Spinal cord (tissue), 10 donors: ENCODE measurements at places on chromosomes 13 and 19. TPM values are rescaled to one million over a fixed set of nuclear protein-coding genes. Genes with fewer than 3 reads are reported as not detected.

GRCh38 chr13:88068316-88068715, 397.1 kb downstream of the SLITRK5 start:
- H3K27ac ChIP-seq: no peak overlapping the region
- H3K4me1 ChIP-seq: no peaks in the 10 kb centered on the region
- no peaks in the 10 kb centered on the region for H3K36me3 ChIP-seq
- H3K27me3 ChIP-seq: no peaks in the 10 kb centered on the region

- peaks cover 51% of the 10 kb centered on the region for H3K36me3 ChIP-seq
- H3K4me3 ChIP-seq: no peak overlapping the region
- peaks cover under 1% of the 10 kb centered on the region for H3K4me1 ChIP-seq
- no peak overlapping the region for H3K27ac ChIP-seq
These were observed 6.1 kb upstream of the RBM42 start for GRCh38 chr19:35622750-35623149.

Gene ACP7
- not detected for total RNA-seq

DNA sequence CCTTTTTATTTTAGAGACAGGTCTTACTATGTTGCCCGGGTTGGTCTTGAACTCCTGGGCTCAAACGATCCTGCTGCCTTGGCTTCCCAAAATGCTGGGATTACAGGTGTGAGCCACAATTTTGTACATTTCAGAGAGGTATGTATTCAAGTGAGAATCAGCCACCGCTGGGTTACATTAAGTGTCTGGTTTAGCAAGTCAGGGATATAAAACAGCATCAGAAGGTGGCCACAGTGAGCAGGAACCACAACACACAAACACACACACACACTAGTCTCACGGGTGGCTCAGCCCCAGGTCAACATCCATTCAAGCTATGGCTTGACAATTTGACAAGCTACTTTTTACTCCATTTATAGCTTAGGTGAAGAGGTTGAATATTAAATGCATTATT, 20.2 kb downstream of the KLK5 start:
- no peaks in the 10 kb centered on the region for H3K4me1 ChIP-seq
- no peak for DNase-seq
- H3K27me3 ChIP-seq: peaks cover 10% of the 10 kb centered on the region

DNA sequence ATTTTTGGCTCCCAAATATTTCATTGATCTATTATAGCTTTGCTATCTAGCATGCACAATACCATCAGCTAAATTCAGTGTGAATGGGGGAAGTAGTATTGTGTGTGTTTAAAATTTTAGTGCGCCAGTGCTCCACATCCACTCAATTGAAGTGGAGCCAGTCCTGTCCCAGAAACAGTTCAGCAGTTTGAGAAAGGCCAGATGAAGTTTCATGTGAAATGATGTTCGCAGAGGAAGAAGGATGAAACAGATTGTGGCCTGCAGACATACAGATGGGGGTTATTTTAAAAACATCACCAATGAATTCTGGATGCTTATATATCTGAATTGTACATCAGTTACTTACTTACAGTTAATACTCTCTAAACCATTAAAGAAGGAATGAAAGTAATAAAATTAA, 129.4 kb downstream of the SPRY2 start:
- no peak overlapping the region for H3K4me3 ChIP-seq
- no peaks in the 10 kb centered on the region for H3K27me3 ChIP-seq
- DNase-seq: no peak

DNA sequence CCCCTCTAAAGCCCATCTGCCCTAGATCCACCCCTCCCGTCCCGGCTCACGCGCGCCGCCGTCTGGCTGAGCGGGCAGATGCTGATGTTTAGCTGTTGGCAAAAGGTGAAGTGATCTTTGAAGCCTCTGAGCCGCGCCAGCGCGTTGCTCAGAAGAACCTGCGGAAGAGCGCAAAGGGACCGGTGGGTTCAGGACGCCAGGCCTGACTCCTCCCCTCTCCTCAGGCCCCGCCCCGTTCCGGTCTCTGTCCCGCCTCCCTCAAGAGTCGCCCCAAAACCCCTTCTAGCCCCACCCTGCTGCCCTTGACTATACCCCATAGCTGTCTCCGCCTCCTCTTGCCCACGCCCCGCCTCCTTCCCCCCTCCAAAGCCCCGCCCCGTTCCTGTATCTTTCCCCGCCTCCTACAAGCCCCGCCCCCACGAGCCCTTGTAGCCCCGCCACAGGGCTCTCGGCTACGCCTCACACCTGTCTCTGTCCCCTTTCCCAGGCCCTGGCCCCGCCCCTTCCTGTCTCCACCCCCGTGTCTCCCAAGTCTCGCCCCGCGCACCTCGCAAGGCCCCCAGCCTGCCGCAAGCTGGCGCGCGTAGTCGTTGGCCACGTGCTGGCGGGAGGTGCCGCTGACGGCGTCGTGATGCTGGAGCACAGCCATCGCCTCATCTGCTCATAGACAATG, 9.5 kb downstream of the MAN2B1 start:
- H3K27ac ChIP-seq: no peak overlapping the region
- no peak for DNase-seq
- H3K4me1 ChIP-seq: no peaks in the 10 kb centered on the region
- no peaks in the 10 kb centered on the region for H3K27me3 ChIP-seq

GRCh38 chr13:23175920-23176319, 4.9 kb upstream of the SGCG start:
- no peaks in the 10 kb centered on the region for H3K27me3 ChIP-seq
- no peak for DNase-seq
- H3K4me3 ChIP-seq: no peak overlapping the region
- H3K4me1 ChIP-seq: no peaks in the 10 kb centered on the region
- H3K36me3 ChIP-seq: no peaks in the 10 kb centered on the region

- H3K36me3 ChIP-seq: no peaks in the 10 kb centered on the region
- H3K4me3 ChIP-seq: no peak overlapping the region
- peaks cover 15% of the 10 kb centered on the region for H3K4me1 ChIP-seq
- H3K27me3 ChIP-seq: no peaks in the 10 kb centered on the region
- DNase-seq: no peak
These were observed 96.1 kb upstream of the MBNL2 start for GRCh38 chr13:97125810-97126738.

GRCh38 chr13:40586886-40587565, 79.4 kb downstream of the FOXO1 start:
- H3K27ac ChIP-seq: no peak overlapping the region
- no peak overlapping the region for H3K4me3 ChIP-seq
- peaks cover 15% of the 10 kb centered on the region for H3K4me1 ChIP-seq
- no peaks in the 10 kb centered on the region for H3K36me3 ChIP-seq
- DNase-seq: no peak

Gene DLL3
- 8.3 TPM for total RNA-seq

Gene ZNF682
- 9.2 TPM for total RNA-seq

- H3K27ac ChIP-seq: peak overlapping the region; percentile 65
- peak; percentile 82 for DNase-seq
- peak overlapping the region; percentile 71 for H3K4me3 ChIP-seq
- peaks cover 21% of the 10 kb centered on the region for H3K4me1 ChIP-seq
- no peaks in the 10 kb centered on the region for H3K27me3 ChIP-seq
These were observed 1.1 kb downstream of the ADAMTS10 start for GRCh38 chr19:8609279-8610040.

Gene EPSTI1
- total RNA-seq: 4.6 TPM

- peaks cover 78% of the 10 kb centered on the region for H3K36me3 ChIP-seq
- H3K27ac ChIP-seq: peak overlapping the region; percentile 87
- H3K4me1 ChIP-seq: peaks cover 32% of the 10 kb centered on the region
- H3K27me3 ChIP-seq: no peaks in the 10 kb centered on the region
These were observed 2.0 kb downstream of the RPL36 start for GRCh38 chr19:5691822-5692722.

Gene DENND1C
- total RNA-seq: 0.28 TPM

DNA sequence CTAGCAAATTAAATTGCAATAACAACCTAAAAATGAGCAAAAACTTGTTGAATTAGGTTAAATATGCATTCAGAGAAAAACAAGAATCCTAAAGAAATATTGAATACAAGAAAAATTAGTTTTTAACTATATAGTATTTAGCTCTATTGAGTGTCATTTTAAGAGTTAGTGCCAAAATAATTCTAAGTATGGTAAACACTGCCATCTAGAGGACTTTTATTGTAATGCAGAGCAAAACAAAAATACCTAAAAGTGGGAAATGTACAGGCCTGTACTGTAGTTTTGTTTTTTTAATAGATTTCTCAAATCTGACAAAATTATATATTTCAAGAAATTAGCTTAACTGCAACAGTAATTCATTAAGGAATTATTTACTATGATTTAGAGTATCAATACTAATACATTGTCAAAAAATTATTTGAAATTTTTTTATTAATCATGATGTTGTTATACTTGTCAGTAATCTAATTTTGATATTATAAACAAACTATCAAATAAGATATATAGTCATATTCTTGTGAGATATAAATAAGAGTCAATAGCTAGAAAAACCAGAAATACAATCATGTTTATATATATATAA, 8.2 kb upstream of the PCDH9 start:
- H3K4me3 ChIP-seq: no peak overlapping the region
- no peaks in the 10 kb centered on the region for H3K4me1 ChIP-seq

- no peak overlapping the region for H3K27ac ChIP-seq
- peaks cover 34% of the 10 kb centered on the region for H3K27me3 ChIP-seq
- peak overlapping the region; percentile 21 for H3K4me3 ChIP-seq
- H3K36me3 ChIP-seq: no peaks in the 10 kb centered on the region
- no peak for DNase-seq
These were observed 721 bp downstream of the TNFSF11 start for GRCh38 chr13:42574435-42575311.
